ENCODE measurements at places on chromosomes 11 and 22.

GRCh38 chr11:77959434-77959833, 35.0 kb downstream of the INTS4 start:
- DNase-seq: no peak

DNA sequence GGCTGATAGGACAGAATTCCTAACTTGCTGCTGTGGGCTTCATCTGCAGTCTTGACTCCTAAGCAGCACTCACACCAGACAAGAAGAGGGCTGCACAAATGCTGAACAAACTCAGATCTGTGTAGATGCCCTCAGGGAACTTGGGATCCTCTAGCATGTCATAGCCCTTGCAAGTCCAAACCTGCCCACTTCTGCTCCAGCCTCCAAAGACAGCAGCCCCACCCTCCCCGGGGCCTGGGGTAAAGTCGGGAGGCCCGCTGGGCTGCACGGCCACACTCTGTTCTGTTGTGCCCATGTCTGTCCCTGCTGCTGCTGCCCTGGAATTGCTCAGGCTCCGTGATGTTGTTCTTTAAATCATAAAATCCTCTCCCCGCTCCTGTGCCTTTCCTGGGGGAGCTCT, 28.3 kb downstream of the DRD2 start:
- no peak for DNase-seq

- DNase-seq: no peak
Measured at GRCh38 chr22:46453829-46454503, 83.5 kb downstream of the CELSR1 start.

DNA sequence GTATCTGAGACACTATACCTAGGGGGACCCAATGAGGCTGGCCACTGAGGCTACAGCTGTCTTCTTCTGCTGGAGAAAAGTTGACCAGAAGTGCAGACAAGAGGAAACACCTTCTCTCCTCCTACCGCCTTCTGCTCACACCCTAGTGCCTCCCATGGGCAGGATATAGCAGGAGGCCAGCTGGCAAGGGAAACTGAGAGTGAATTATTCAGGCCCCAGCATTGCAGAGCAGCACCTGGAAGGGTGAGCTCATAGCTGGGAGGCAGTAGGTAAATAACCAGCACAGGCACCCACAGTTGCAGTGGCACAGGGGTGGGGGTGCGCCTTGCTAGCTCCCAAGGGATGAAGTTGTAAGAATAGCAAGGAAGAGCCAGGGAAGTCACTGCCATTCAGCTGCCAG, 267.4 kb upstream of the NCAM1 start:
- no peak for DNase-seq

- DNase-seq: no peak
Measured at GRCh38 chr22:46012182-46012880, 35.4 kb upstream of the WNT7B start.
